PC-9 (cell line): ENCODE measurements at places on chromosomes 7 and 10. TPM values are rescaled to one million over a fixed set of nuclear protein-coding genes. Genes with fewer than 3 reads are reported as not detected.

DNA sequence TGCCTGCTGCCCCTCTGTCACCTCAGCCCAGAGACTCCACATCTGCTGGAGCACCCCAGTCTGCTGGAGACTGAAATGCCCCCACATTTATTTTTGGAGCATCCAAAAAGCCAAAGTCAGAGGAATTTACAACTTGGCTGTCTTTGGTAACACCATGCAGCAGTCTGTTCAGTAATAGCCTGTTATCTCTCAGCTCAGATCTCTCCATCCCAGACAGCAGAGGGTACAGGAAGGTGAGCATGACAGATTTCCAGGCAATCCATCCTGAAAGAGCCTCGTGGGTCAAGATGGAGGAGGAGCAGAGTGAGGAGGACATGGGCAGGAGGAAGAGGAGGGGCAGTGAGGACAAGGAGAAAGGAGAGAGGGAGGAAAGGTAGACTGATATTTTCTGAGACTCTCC is 55.9 kb downstream of the GRID1 start:
- no peaks in the 10 kb centered on the region for H3K4me1 ChIP-seq
- H3K27me3 ChIP-seq, result no peaks in the 10 kb centered on the region
- H3K4me3 ChIP-seq, result no peak overlapping the region
- no peak for DNase-seq
- no peaks in the 10 kb centered on the region for H3K36me3 ChIP-seq
- H3K27ac ChIP-seq, result no peak overlapping the region

DNA sequence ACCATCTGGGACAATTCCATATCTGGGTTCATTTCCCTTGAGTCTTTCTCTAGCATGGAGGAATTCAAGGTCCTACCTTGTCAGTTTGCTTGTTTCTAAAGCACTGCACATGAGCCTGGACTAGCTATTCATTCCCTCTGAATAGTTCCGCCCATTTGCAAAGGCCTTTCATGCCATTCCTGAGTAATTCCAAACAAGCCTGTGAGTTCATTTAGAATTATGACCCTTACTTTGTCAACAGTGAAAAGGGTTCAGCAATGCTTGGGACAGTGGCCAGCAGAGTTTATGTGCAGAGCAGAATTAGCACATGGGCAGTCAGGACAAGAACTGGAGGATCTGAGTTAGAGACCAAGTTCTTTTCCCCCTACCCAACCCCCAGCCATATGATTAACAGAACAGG is 27.9 kb upstream of the CRTAC1 start:
- peaks cover 19% of the 10 kb centered on the region for H3K27me3 ChIP-seq
- H3K4me3 ChIP-seq, result no peak overlapping the region
- no peak overlapping the region for H3K27ac ChIP-seq
- no peaks in the 10 kb centered on the region for H3K36me3 ChIP-seq
- DNase-seq, result no peak

- no peaks in the 10 kb centered on the region for H3K36me3 ChIP-seq
- H3K27me3 ChIP-seq, result peaks cover 15% of the 10 kb centered on the region
- H3K27ac ChIP-seq, result no peak overlapping the region
- no peak for DNase-seq
- H3K4me1 ChIP-seq, result no peaks in the 10 kb centered on the region
- no peak overlapping the region for H3K4me3 ChIP-seq
Measured at GRCh38 chr10:14412624-14413023, 81.9 kb upstream of the FRMD4A start.

DNA sequence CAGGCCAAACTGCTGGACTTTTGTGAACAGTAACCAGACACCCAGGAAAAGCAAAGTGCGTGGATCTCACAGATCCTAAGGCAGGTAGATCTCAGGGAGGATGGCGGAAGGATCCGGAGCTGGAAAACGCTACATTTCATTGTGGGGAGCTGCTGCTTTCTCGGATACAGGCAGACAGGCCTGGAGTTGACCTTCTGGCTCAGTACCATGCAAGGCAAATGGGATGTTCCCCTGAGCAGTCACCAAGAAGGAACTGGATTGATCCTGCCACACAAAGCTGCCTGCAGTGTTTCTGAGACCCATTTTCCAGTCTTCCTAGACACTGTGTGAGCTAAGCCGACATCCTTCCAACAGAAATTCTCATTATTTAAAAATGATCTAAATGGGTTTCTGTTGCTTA is 65.5 kb downstream of the ZRANB1 start:
- H3K4me1 ChIP-seq, result no peaks in the 10 kb centered on the region
- no peak overlapping the region for H3K27ac ChIP-seq
- no peak overlapping the region for H3K4me3 ChIP-seq
- H3K36me3 ChIP-seq, result no peaks in the 10 kb centered on the region
- H3K27me3 ChIP-seq, result no peaks in the 10 kb centered on the region

DNA sequence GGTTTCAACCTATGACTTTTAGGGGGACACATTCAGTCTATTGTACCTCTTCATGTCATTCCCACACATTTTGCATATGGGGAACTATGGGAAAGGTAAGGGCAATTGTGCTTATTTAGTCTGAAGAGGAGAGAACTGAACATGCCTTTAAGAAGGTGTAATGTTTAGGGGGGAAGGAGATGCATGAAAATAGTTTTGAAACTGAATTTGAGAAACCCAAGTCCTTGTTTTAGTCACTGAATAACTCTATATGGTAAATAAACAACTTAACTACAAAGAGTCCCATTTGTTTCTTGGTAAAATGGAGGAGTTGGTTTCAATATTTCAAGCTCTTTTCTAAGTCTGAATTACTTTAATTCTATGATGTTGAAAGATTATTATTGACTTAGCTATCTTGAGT is 166.1 kb downstream of the DNAJB9 start:
- DNase-seq, result no peak
- peaks cover 21% of the 10 kb centered on the region for H3K27me3 ChIP-seq
- H3K27ac ChIP-seq, result no peak overlapping the region

The ZSWIM8 gene
- total RNA-seq, result 49.2 and 70.0 TPM in 2 replicates

The ACTR1A gene
- 25.8 and 29.4 TPM in 2 replicates for total RNA-seq

DNA sequence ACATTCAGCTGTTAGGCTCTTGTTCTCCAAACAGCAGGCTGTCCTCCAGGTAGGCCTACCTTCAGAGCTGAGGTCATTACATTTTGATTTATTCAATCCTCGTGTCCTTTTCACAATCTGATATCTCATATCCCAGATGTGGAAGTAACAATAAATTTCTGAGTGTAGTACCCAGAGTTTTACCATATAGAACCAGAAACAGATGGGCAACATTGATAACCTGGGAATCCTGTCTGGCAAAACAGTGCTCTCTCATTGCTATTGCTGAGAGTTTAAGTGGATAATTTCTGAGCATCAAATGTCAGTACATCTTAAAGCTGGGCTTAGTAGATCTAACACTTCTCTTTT is 1007.8 kb downstream of the REEP3 start:
- no peaks in the 10 kb centered on the region for H3K36me3 ChIP-seq
- H3K4me3 ChIP-seq, result no peak overlapping the region
- no peaks in the 10 kb centered on the region for H3K4me1 ChIP-seq
- no peak overlapping the region for H3K27ac ChIP-seq
- H3K27me3 ChIP-seq, result no peaks in the 10 kb centered on the region

DNA sequence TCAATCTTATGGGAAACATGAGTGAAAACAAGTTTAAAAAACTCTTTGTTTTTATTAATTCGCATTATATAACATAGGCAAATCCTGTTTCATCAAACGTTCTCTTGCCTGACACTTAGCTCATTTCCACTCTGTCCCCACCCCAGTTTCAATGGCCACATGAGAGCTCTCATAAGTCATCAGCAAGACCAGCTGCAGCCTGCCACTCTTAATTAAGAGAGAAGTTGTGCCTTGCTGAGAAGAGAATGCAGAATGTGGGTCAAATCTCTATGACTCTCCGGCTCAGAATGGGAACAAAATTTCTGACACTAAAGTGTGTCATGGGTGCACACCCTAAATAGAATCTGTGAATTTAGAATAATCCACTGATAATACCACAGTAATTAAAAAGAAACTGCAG is 39.6 kb downstream of the ASAH2 start:
- no peaks in the 10 kb centered on the region for H3K4me1 ChIP-seq
- no peak overlapping the region for H3K27ac ChIP-seq
- no peak for DNase-seq

DNA sequence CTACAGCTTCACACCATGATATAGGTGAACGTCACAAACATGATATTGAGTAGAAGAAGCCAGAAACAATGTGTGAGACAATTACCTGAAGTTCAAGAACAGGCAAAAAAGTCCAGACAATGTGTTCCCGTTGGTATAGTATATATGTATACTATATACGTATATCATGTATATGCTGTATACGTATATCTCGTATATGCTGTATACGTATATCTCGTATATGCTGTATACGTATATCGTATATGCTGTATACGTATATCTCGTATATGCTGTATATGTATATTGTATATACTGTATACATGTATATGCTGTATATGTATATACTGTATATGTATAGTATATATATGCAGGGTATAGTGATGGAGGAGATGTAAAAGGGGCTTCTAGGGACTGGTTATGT is 10.8 kb downstream of the ZSCAN25 start:
- H3K27me3 ChIP-seq, result no peaks in the 10 kb centered on the region
- DNase-seq, result no peak
- H3K4me1 ChIP-seq, result no peaks in the 10 kb centered on the region
- H3K36me3 ChIP-seq, result peaks cover 26% of the 10 kb centered on the region; the same call in 1 of the 2 replicates
- H3K4me3 ChIP-seq, result no peak overlapping the region

DNA sequence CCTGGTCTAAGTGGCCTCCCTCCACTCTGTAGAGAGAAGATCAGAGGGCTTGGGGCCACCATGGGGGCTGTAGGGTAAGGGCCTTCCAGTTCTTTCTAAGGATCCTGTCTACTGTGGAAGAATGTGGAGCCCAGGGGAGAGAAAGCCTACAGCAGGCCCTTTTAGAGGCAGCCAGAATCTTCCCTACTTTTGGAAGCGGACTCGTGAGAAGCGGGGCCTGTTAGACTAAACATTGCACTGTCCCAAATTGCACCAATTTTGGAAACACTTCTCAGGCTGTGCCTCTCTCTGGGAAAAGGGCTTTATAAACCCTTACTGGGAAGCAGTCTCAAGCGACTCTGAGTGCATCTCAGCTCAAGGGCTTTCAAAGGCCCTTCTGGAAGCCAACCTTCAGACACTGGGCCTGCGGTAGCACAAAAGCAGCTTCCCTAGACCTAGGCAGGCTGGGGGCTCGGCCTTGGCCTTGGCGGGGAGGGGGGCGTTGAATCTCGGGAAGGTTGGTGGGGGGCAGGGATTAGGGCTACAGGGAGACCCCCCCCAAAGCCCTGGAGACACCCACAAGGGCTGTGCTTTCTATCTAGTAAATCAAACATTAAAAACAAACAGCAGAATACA is 298.1 kb downstream of the GFRA1 start:
- no peaks in the 10 kb centered on the region for H3K36me3 ChIP-seq
- DNase-seq, result no peak
- peaks cover 15% of the 10 kb centered on the region; the same call in 1 of the 2 replicates for H3K27me3 ChIP-seq
- no peaks in the 10 kb centered on the region for H3K4me1 ChIP-seq
- no peak overlapping the region for H3K4me3 ChIP-seq

The NFE2L3 gene
- 44.2 and 49.1 TPM in 2 replicates for total RNA-seq
